ENCODE measurements at places on chromosomes 7 and 10.
A peak's percentile ranks its signal among the peaks of the same experiment; 100 is the strongest.

GRCh38 chr7:137981668-137982067 is 20.2 kb downstream of the CREB3L2 start:
- DNase-seq, result no peak

- DNase-seq, result peak; percentile 90
These were observed 14.5 kb downstream of the NUDT5 start for GRCh38 chr10:12181065-12181775.

- no peak for DNase-seq
These were observed 3.4 kb downstream of the SLC35G1 start for GRCh38 chr10:93897070-93897780.

- no peak for DNase-seq
These were observed 42.6 kb downstream of the SEM1 start for GRCh38 chr7:96667026-96667425.

DNA sequence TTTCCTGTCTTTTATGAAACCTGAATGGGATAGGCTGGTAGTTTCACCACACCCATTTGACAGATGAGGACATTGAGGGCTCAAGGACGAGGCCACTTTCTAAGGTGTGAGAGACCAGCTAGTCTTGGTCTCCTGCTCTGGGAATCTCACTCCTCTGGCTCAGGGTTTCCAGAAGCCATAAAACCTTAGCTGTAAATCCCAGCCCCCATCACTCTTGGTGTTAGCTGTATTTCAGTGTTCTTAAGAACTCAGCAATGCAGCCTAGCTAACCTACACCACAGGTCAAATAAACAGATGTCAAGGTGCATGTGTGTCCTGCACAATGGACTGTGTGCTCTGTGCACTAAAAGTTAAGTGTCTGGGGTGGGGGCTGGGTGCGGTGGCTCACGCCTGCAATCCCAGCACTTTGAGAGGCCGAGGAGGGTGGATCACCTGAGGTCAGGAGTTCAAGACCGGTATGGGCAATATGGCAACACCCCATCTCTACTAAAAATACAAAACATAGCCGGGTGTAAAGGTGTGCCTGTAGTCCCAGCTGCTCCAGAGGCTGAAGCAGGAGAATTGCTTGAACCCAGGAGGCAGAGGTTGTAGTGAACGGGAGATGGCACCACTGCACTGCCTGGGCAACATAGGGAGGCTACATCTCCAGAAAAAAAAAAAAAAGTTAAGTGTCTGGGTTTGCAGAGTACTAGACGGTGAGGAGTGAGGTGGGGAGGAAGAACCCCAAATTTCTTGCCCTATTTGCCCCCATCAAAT is 567 bp upstream of the EPO start:
- DNase-seq, result no peak

- no peak for DNase-seq
These were observed 4.0 kb downstream of the BMI1 start for GRCh38 chr10:22324893-22325271.

GRCh38 chr7:79930604-79931003 is 204.0 kb upstream of the GNAI1 start:
- DNase-seq, result no peak

DNA sequence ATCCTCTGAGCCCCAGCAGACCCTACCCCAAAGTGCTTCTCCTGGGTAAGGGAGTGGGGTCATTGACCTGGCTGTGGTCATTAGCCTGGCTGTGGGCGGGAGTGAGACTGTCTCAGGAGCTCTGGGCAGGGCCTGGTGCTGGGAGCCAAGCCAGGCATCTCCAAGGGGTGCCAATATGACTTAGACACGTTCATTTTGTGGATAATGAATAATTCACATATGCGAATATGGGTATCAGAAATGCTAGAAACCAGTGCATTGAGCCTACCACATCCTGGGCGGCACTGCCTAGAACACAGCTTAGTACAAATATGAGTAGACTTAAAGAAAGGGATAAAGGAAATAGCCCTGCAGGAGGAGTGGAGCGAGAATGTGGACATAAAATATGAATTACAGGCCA is 14.4 kb upstream of the SRRM3 start:
- no peak for DNase-seq

GRCh38 chr7:25712500-25712899 is 439.5 kb upstream of the NFE2L3 start:
- no peak for DNase-seq

DNA sequence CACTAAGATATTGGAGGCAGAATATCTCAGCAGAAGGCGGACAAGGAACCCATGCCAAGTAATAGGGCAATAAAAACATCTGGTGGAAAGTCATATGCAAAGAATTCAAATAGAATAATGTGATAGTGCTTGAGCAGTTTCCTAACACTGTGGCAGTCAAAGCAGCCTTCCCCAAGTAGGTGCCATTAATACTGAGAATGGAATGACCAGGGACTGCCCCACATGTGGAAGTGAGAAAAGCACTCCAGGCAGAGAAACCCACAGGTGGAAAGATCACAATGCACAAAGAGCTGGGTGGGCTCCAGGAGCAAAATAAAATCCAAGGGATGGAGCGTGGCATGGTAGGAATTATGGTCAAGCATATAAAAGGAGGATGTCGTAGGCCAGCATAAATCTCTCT is 64.4 kb upstream of the NME8 start:
- no peak for DNase-seq
